ENCODE measurements at places on chromosomes 3 and 15. TPM values are rescaled to one million over a fixed set of nuclear protein-coding genes. Genes with fewer than 3 reads are reported as not detected.

Gene C3orf49
- not detected for total RNA-seq

Gene ITPKA
- 5.7 TPM for total RNA-seq

Gene STRA6
- not detected for total RNA-seq

Gene FBXL2
- total RNA-seq: not detected

Gene PRSS50
- not detected for total RNA-seq

Gene FOXL2
- total RNA-seq: not detected

All from activated T-helper 2 cell treated with anti-CD3 and anti-CD28 coated beads, Interferon-gamma antibody, Interleukin-2, Interleukin-4, amounts not matched to agents 10 μg/mL and 5 μg/mL and 100 μg/mL, durations not matched to agents 14 hours and 24 hours and 36 hours (primary cell).